Epithelial cell of prostate (primary cell): ENCODE measurements at places on chromosomes 1 and 21.

- DNase-seq, result no peak
These were observed 10.5 kb downstream of the RAB4A start for GRCh38 chr1:229281339-229281926.

DNA sequence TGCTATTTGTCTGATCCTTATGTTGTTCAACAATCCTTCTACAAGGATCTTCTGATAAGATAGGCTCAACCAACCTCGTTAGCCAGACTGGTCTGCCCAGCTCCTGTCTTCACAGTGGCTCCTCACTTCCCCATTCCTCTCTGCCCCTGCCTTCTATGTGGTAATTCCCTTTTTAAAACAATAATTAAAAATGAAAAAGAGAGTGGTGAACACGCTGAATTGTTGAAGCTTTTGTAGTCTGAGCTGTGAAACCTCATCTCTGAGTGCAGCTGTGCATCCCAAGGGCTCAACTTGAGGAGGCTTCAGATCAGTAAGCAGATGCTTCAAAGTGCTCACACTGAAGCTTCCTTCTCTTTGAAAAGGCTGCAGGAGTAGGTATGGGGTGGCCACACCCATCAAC lies 70.7 kb upstream of the JUN start:
- no peak for DNase-seq

GRCh38 chr1:110477967-110478640 lies 27.2 kb downstream of the PROK1 start:
- DNase-seq, result no peak

DNA sequence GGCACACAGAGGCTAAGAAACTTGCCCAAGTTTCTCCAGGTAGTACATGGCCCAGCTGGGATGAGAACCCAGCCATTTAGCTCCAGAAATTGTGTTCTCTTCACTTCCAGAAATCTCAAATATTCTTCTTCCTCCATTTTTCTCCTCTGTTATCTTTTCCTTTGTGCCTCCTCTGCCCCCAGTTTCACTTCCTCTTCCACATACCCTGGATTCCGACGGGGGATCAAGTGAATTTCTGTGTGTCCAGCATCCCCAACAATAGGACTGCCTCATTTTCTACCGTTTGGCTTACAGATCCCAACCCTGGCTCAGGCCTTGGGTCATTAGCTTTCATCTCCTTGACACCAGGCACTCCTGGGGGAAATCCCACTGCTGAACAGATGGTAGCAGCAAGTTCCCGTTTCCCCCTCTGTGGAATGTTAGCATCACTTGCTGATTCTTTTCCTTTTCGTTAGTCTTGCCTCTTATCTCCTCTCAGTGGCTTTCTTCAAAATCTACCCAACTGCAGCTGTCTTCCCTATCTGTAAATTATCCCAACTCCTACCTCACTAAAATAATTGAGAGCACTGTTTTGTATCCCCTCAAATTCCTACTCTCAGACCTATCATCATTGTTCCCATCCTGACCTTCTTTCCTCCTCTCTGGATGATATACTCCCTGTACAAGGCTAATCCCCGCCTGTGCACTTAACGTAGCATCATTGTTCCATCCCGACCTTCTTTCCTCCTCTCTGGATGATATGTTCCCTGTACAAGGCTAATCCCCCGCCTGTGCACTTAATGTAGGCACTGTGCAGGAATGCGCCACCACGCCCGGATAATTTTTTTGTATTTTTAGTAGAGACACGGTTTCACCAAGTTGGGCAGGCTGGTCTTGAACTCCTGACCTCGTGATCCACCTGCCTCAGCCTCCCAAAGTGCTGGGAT lies 36.5 kb downstream of the SCCPDH start:
- DNase-seq, result no peak

GRCh38 chr1:192588546-192588945 lies 13.0 kb downstream of the RGS1 start:
- no peak for DNase-seq

DNA sequence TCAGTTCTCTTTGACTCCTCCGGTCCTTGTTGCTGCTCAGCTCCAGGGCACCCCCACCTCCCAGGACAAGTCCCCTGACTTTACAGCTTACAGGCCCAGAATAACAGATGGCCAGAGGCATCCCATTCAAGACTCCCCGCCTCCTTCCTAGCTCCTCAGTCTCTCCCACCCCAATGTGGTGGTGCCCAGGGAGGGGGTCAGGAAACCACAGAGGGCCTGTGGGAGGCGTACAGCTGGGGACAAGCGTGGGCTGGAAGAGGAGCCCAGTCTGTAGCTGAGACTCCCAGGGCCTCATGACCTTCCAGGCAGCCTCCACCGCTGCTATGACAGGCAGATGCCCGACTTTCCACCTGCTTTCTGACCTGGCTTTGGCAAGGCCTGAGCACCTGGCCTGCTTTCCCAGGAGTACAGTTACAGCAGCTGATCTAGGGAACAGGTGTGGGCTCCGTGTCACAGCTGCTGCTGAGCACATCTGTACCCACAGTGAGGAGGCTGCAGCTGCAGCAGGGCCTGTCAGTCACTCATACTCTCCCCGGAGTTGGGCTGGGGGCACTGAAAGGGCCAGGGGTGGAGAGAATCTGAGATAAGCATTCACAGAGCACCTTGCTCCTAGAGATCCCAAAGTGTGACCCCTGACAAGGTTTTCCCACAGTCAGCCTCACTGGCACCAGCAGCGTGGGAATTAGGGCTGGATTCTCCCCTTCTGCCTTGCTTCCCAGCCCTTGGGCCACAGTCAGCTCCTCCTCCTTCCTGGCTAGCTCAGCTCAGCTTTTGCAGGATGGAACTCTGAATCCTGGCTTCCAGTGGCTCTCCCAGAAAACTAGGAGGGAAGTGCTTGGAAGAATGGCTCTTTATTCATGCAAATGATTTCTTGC lies 7.1 kb upstream of the NAV1 start:
- DNase-seq, result no peak

GRCh38 chr1:177471244-177471643 lies 300.5 kb downstream of the BRINP2 start:
- DNase-seq, result no peak
